ENCODE measurements at places on chromosomes 7 and 10.

GRCh38 chr10:102452672-102453340 is 1.5 kb upstream of the C10orf95 start:
- DNase-seq, result no peak

- no peak for DNase-seq
Observed at GRCh38 chr10:43965918-43966570, 317.4 kb upstream of the ZNF32 start.

DNA sequence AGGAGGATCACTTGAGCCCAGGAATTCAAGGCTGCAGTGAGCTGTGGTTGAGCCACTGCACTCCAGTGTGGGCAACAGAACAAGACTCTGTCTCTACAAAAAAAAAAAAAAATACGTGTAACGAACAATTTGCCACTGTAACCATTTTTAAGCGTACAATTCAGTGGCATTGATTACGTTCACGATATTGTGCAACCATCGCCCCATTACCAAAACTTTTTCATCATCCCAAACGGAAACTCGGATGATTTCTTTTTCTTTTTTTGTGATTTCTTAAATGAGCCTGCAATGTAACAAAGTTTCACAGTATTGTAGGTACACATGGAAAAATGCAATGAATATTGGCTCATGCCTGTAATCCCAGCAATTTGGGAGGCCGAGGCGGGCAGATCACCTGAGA is 9.5 kb downstream of the GRIFIN start:
- DNase-seq, result no peak

DNA sequence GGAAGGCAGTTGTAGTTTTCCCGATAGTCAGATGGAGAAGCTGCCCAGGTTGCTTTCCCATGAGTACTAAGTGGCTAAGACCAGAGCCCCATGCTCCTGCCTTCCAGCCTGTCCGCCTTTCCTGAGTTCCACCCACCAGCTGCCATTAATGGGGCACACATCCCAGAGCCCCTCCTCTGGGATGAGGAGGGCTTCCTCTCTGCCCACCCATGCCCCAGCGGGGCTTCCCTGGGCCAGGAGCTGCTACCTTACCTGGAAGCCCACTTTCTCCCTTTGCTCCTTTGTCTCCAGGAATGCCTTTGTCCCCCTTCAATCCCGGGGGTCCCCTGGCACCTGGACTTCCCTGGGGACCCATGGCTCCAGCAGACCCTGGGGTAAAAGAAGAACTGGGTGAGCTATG is 7.8 kb downstream of the SFTPD start:
- DNase-seq, result no peak

DNA sequence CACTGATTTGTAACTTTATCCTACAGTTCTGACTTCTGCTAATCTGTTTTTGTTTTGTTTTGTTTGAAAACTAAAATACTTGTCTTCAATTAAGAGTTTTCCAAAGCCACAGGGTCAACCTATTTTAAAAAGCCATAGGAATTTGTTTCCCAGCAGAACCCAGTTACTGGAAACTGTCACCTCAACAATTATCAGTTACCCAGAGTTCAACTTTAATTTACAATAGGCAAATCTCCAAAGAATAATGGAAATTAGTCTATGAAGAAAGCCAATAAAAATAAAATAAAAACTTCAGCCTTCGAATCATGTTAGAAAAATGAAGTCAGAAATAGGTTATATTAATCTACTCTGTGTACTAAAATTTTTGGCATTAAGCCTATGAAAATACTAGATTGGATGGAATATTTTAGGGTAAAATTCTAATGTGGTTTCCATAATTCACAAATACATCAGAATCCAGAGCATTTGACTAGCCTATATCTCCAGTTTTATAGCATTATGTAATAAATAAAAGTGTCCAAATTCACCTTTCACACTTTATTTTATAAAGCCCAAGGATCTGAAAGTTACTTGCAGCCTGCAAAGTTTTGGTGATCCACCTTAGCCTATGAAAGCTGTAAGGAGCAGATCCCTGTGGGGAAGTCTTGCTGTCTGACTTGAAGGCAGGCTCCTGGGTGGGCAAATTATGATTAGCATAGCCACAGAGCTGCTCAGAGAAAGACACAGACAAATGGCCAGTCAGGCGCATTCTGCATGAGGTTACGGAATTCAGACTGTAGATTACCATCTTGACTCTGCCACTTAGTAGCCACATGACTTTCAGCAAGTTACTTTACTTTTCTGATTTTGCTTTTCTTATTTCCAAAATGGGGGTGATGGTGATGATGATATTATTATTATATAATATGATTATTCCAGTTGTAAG is 250.0 kb upstream of the HGF start:
- no peak for DNase-seq

- no peak for DNase-seq
Observed at GRCh38 chr10:52814506-52814905, 41.9 kb upstream of the MBL2 start.

- DNase-seq, result no peak
Observed at GRCh38 chr10:70060389-70060788, 7.7 kb downstream of the MACROH2A2 start.

Measured in tongue (tissue), 3 donors.